Muscle of leg (tissue), 16 donors: ENCODE measurements at places on chromosomes 5 and 9. TPM values are rescaled to one million over a fixed set of nuclear protein-coding genes. Genes with fewer than 3 reads are reported as not detected.

DNA sequence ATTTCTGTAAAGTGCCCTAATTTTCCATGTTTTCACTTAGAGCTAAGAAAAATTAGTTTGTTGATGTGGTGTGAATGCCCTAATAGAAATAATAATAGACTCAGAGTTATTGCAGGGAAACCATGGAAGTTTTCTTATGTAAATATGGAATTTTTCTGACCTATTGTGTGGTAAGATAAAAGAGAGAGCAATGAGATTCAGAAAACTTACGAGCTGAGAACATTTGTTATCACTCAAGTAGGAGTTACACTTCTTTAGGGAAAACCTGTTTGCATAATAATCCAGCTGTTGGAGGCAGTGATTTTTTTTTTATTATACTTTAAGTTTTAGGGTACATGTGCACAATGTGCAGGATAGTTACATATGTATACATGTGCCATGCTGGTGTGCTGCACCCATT is 39.2 kb downstream of the PRR16 start:
- no peak for DNase-seq

DNA sequence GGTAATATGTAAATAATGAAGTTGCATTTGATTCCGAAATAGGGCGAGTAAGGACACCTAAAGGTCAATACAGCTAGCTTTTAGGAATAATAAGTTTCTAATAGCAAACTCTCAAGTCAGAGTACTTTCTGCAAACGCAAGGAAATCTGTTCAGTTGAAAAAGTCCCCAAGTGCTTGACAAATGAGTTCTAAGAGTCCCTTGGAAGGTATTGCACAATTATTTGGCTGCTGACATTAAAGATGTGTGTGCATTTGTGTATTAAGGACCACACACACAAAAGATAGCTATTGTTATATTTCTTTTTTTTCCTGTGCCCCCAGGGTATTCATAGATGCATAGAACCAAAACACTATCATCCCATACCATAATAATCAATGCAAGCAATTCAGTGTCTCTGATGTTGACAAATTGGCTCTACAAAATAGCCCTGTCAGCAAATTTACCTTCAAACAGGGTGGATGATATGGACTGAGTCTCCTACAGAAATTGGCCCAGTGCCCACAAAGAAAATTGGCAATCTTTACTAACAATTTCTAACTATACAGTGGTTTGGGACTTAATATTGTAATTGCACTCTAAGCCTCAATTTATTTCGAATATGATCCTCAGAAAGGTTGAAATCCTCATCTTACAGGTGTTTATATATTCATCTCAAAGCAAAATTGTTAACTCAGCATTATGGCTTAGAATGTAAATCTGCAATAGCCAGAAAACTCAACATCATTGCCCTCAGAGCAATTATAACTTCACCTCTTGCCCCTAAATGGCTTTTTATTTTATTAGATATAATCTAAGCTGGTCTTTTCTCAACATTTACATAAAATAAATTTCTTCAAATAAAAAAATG is 827.2 kb downstream of the MAT2B start:
- no peak for DNase-seq

CARTPT gene
- not detected for total RNA-seq

C6 gene
- total RNA-seq: 0.18 TPM

FREM1 gene
- total RNA-seq: 23.2 TPM
